ENCODE measurements at places on chromosomes 16 and 17.

DNA sequence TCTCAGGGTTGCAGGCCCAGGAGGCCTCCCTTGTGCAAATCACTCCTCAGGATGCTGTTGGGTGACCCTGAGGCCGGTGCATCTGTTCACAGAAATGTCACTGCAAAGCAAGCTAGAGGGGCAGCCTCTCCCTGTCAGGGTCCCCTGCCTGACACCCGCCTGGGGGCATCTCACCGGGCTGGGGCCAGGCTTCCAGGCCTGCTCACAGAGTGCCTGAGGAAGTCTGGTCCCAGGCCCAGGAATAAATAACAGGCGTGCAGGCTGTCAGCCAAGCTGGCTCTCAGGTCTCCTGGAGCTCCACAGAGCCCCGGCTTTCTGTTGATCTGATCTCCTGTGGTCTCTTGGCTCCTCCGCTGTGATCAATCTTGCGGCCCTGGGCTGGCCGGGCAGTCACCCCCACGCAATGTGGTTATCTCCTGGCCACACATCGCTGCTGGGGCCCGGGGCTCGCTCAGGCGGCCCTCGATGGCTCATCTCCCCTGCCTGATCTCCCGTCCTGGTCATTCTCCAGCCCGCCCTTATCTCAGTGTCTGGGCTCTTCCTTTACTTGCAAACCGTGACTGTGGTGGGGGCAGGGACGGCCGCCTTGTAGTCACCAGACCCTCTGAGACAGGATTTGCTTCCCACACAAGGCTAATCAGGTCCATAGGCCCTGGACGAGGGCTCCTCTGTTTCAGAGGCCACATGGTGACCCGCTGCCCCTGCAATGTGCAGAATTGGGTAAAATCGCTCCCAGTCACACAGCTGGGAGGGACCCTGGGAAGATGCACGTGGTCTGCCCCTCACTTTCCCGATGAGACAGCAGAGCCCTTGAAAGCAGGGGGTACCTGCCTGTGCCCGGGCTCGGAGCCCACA lies 231.2 kb upstream of the GSE1 start:
- peak; percentile 40 for DNase-seq

DNA sequence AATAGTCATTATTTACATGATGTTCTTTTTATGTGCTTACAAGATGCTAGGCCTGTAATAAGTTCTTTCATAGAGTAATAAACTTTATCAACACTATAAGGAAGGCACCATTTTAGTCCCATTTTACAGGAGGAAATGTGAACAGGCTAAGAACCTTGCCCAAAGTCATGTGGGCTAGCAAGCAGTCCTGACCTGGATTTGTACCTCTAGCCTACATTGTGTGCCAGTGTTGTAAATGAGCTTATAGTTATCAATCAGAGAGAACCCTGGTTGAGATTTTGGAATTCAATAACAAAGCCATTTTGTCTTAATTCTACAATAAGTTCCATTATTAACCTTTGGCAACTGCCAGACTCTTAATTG lies 6.7 kb upstream of the TBKBP1 start:
- no peak for DNase-seq

GRCh38 chr16:66006485-66006884 lies 360.0 kb upstream of the CDH5 start:
- no peak for DNase-seq

GRCh38 chr16:22813223-22813947 lies 577 bp upstream of the HS3ST2 start:
- DNase-seq = peak; percentile 11

DNA sequence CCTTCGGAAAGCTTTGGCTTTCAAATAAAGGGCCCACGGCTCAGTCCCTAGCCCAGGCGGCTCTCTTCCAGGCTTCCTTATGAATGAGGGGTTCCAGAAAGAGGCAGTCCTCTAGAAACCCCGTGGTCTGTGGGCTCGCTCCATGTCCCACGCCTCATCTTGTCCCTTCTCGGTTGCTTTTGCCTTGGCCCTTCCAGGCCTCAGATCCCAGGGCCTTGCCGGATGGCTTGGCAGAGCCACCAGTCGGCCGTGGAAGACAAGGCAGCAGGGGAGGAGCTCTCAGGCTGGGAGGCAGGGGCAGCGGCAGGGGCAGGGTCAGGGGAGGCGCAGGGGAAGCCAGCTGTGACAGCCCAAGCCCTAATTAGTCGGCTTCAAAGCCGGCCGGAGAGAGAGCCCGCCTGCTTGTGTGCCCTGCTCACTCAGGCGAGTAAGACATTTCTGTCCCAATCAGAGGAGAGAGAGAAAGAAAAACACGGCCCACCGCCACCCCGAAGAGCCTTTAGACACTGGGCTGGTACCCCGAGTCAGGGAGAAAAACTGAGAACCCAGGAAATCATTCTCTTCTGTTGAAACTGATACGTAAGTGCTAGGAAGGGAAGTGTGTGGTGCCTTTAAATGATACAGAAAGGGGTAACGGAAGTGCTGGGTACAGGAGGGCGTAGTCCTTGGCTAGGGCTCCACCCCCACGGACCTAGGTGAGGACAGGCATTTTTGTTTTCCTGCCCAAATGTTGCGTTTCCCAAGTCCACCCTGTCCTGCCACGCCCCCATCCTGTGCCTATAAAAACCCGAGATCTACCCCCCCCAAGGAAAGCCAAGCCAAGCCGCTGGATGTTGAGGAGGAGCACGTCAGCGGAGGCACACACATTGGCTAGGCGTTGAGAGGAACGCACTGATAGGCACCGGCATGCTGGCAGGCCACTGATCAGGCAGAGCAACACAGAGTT lies 27.8 kb upstream of the MEIOC start:
- DNase-seq = no peak

DNA sequence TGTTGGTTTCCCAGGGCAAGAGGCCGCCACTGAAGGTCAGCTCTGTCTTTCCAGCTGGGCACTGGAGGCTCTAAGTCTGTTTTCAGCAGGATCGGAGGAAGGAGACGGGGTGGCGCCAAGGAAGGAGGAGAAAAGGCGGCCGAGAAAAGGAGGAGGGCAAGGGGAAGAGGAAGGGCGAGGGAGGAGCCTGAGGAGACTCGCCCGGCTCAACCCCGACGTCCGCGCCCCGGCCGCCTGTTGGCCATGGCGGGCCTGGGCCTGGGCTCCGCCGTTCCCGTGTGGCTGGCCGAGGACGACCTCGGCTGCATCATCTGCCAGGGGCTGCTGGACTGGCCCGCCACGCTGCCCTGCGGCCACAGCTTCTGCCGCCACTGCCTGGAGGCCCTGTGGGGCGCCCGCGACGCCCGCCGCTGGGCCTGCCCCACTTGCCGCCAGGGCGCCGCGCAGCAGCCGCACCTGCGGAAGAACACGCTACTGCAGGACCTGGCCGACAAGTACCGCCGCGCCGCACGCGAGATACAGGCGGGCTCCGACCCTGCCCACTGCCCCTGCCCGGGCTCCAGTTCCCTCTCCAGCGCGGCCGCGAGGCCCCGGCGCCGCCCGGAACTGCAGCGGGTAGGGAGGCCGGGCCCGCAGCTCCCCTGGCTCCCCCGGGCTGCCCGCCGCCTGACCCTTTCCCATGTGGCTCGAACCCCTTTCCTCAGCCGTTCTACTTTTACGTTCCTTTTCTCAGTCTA lies at the start of gene RNF135:
Gene RNF135 (plus strand): TSS at position 209 of the 737 bp plus-strand sequence. CDS start 35 bp downstream, at position 244.
- DNase-seq = peak; percentile 87

DNA sequence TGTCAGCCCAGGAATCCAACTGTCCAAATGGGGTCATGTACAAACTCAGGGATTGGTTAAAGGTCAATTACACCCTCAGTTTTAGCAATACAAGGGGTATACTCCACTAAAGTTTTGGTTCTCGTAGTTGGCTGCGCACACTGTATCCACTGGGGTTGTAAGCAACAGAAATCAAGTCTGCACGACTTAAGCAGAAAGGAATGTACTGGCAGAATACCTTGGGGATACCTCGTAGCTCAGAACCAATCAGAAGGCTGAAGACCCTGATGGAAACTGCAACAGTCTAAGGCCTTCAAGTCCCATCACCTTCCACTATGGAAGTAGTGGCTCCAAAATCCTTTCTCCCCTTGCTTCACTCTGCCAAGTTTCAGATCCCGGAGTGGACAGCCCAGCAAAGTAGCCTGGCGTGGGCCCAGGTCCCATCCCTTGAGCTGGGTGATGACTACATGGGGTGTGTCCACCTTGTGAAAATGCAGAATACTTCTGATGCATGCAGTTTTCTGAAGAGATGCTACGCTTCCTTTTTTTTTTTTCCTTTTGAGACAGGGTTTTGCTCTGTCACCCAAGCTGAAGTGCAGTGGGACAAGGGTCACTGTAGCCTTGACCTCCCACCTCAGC lies 21.1 kb upstream of the RPH3AL start:
- no peak for DNase-seq

GRCh38 chr17:82931699-82932517 lies 92.1 kb upstream of the ZNF750 start:
- DNase-seq = peak; percentile 83

DNA sequence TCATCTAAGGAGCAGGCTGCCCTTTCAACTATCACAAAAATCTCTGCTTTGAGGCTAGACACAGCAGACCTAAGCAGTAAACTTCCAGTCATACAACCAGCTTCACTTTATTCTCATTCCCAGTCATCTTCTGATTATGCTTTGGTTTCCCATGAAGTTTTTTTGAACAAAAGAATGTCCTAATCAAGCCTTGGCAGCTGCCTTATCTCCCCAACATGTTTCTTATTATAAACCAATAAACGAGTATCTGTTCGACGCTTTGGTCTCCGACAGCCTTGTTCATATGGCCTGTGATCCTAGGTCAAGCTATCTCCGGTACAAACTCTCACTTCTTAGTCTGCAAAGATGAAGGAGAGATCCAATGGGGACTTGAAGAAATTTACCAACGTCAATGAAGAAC lies 47.4 kb upstream of the CDYL2 start:
- no peak for DNase-seq

DNA sequence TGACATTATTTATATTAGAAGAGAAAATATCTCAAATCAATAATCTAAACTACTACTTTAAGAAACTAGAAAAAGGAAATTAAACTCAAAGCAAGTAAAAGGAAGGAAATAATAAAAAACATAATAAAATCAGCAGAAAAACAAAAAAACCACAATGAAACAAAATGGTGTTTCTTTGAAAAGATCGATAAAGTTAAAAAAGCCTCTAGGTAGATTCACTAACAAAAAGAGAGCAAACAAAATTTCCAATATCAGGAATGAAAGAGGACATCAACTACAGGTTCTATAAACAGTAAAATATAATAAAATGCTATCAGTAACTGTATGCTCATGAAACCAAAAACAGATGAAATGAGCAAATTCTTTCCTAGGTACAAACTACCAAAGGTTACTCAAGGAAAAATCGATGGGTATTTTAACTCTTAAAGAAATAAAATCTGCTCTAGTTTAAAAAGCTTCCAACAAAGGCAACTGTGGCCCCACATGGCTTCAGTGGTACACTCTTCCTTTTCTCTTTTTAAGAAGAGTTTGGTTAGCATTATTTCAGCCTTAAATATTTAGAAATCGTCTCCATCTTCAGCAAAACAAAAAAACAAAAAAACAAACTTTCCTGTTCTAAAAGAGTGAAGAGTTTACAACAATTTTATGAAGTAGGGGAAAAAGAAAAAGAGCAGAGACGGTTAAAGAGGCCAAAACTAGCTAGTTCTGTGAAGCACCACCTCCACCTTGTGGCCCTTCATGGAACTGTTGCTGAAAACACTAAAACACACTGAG lies 102.2 kb downstream of the TRIM37 start:
- DNase-seq = peak; percentile 76

DNA sequence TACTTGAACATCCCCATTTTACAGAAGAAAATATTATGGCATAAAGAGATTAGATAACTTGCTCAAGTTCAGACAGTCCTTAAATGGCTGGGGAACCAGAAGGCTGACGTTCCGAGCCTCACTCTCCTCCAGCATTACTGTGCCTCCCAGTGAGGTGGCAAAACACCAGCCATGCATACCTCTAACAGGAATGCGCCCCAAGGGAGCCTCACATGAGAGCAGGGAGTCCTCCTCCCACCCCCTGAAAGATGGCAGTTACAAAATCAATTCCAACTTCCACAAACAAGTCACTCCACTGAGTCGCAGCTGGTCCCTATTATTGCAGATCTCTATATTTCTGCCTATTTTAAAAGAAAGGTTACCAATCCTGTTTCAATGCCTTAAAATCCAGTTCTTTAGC lies 55.5 kb downstream of the ANKFY1 start:
- peak; percentile 77 for DNase-seq

DNA sequence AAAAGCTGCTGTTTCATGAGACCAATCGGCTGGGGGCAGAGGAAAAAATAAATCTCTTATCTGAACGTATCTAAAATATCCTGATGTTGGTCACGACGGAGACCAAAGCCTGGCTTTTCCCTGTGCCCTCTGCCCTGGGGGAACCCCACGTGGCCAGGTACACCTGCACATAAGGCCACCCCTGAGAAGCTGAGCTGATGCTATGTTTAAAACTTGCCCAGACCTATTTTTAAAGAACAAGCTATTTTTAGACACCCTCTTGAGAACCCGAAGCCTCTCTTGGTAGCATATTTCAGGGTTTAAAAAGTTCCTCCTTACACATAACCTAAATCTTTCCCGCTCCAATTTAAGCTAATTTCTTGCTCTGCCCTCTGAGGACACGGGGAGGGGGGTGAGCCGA lies 210.4 kb downstream of the GSG1L start:
- DNase-seq = no peak

DNA sequence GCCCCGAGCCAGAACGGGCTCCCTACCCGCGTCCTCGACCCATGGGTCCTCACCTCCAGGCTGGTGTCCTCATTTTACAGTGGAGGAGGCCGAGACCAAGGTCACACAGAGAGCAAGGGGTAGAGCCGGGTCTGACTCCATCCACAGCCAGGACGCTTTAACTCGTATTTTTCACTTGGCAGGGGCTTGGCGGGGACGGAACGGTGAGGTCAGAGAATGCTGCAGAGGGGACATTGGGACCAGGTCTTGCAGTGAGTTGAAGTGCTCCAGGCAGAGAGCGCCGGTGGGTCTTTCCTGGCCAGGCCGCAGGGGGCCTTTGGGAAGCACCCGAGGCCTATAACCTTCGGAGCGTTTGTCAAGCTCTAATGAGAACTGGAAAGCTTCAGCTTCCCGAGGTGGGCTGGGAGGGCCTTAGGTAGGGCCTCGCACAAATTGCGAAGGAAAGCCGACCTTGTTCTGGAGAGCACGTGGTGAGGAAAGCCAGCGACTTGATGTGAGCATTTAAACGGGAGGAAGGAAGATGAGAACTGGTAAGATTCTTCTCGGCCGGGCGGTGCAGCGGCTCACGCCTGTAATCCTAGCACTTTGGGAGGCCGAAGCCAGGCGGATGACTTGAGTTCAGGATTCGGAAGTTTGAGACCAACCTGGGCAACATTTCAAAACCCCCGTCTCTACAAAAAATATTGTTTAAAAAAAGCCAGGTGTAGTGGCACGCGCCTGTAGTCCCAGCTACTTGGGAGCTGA lies 908 bp upstream of the CLUH start:
- no peak for DNase-seq

GRCh38 chr17:50353600-50354195 lies 7.8 kb downstream of the XYLT2 start:
- no peak for DNase-seq
